GM12878 (cell line): ENCODE measurements at places on chromosomes 12 and 14. TPM values are rescaled to one million over a fixed set of nuclear protein-coding genes. Genes with fewer than 3 reads are reported as not detected.
A peak's percentile ranks its signal among the peaks of the same experiment; 100 is the strongest.

The CTDSP2 gene
- total RNA-seq: 98.2 and 99.5 TPM in 2 replicates

The IL26 gene
- total RNA-seq: not detected in 2 replicates

The CNIH1 gene
- total RNA-seq: 64.5 and 66.0 TPM in 2 replicates

The BMP4 gene
- total RNA-seq: 0.46 and 0.85 TPM in 2 replicates

The OAS1 gene
- 44.9 and 51.5 TPM in 2 replicates for total RNA-seq

The ATP2A2 gene
- total RNA-seq: 120 and 133 TPM in 2 replicates

The ATL1 gene
- 0.58 and 1.1 TPM in 2 replicates for total RNA-seq

The ASCL1 gene
- total RNA-seq: 20.2 and 21.4 TPM in 2 replicates

The MMP19 gene
- not detected in 2 replicates for total RNA-seq

- no peak for DNase-seq
- no peaks in the 10 kb centered on the region for H3K36me3 ChIP-seq
- H3K27ac ChIP-seq: no peak overlapping the region
- no peak overlapping the region for H3K4me3 ChIP-seq
- H3K27me3 ChIP-seq: no peaks in the 10 kb centered on the region
- H3K4me1 ChIP-seq: no peaks in the 10 kb centered on the region
Observed at GRCh38 chr12:62738616-62739015, 196.3 kb downstream of the PPM1H start.

DNA sequence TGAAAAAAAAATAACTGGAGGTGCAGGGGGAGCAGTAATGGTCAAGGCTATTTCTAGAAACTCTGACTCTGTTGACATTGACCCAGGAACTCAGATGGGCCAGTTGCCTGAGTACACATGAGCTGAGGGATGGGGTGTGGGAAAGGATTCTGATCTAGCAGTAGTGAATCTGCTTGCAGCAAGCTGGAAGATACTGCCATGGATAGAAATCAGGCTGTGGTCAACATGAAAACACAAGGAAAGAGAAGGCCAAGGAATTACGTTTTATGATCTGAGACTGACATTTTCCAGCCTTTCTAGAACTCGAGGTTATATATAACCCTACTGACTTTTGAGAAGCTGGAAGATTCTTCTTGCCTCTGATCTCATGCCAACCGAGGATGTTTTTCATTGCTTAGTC lies 90.0 kb downstream of the ANO6 start:
- no peaks in the 10 kb centered on the region; the same call in 1 of the 2 replicates for H3K36me3 ChIP-seq
- H3K27ac ChIP-seq: no peak overlapping the region
- no peak overlapping the region for H3K4me3 ChIP-seq
- H3K4me1 ChIP-seq: no peaks in the 10 kb centered on the region
- no peaks in the 10 kb centered on the region for H3K27me3 ChIP-seq

- no peaks in the 10 kb centered on the region for H3K27me3 ChIP-seq
- H3K4me3 ChIP-seq: no peak overlapping the region
- H3K27ac ChIP-seq: no peak overlapping the region
- DNase-seq: no peak
Observed at GRCh38 chr12:120826335-120826734, 77.8 kb downstream of the SPPL3 start.

DNA sequence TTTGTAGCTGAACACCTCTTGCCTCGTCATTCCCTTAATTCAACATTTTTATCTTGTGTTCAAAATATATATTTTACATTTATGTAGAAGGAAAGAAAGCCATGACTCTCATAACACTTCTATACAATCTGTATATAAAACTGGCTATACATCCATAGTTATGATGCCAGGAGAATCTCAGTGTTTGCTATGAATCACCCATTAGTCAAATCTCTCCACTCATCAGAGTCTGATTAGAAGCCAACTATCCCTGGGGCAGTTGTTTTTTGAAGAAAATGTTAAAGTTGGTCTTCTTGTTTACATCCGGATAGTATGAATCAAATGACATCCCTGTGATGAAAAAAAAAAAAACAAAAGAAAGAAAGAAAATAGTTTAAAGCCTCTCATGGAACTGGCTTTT lies 503.9 kb downstream of the NELL2 start:
- H3K27me3 ChIP-seq: no peaks in the 10 kb centered on the region
- no peak overlapping the region for H3K27ac ChIP-seq
- no peaks in the 10 kb centered on the region for H3K36me3 ChIP-seq
- H3K4me3 ChIP-seq: no peak overlapping the region
- DNase-seq: no peak

DNA sequence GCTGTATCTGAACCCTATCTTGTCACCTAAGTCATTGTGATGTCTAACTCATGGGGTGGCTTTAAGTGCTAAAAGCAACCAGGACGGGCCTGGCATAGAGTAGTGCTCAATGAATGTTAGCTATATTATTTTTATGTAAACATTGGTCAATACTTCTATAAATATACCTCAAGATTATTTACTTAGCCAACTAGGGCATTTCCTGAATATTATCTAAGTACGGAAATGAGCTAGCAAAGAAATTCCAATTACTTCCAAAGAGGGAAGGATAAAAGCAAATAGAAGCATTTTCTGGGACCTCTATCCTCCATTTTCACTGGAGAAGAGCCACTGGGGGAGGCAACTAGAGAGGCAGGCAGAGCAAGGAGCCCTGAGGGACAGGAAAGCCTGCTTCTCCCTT lies 20.6 kb downstream of the CCDC92 start:
- H3K4me1 ChIP-seq: no peaks in the 10 kb centered on the region
- no peak overlapping the region for H3K27ac ChIP-seq
- no peak overlapping the region for H3K4me3 ChIP-seq
- no peaks in the 10 kb centered on the region for H3K36me3 ChIP-seq

DNA sequence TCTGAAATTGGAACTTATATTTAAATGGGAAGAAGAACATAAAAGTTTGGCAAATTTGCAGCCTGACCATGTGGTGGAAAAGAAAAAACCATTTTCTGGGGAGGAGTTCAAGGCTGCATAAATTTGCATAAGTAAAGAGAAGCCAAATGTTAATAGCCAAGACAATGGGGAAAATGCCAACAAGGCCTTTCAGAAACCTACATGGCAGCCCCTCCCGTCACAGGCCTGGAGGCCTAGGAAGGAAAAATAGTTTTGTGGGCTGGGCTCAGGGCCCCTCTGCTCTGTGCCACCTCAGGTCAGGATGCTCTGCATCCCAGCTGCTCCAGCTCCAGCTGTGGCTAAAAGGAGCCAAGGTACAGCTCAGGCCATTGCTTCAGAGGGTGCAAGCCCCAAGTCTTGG lies 67.6 kb upstream of the CCDC60 start:
- H3K27me3 ChIP-seq: no peaks in the 10 kb centered on the region
- no peaks in the 10 kb centered on the region for H3K4me1 ChIP-seq
- DNase-seq: no peak
- no peak overlapping the region for H3K27ac ChIP-seq
- H3K4me3 ChIP-seq: no peak overlapping the region
- no peaks in the 10 kb centered on the region for H3K36me3 ChIP-seq

DNA sequence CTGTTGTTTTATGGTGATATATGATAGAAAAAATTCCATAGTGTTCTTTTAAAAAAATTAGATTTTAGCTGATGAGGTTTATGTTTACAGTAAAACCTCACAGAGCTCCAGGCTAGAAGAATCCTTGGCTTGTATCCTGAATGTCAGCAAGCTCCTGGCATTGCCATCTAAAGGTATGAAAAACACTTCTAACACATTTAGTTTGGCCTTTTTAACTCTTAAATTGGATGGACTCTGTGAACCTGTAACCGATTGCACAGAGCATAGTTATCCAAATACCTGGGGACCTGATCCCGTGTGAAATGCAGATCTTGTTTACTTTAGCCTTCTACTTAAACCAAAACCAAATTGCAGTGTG lies 241.1 kb upstream of the DCN start:
- no peaks in the 10 kb centered on the region for H3K36me3 ChIP-seq
- H3K27me3 ChIP-seq: no peaks in the 10 kb centered on the region; the same call in 1 of the 2 replicates
- no peak overlapping the region for H3K27ac ChIP-seq
- H3K4me3 ChIP-seq: no peak overlapping the region
- DNase-seq: no peak
- no peaks in the 10 kb centered on the region for H3K4me1 ChIP-seq

- H3K36me3 ChIP-seq: peaks cover 29% of the 10 kb centered on the region
- H3K4me1 ChIP-seq: no peaks in the 10 kb centered on the region
- H3K27me3 ChIP-seq: no peaks in the 10 kb centered on the region
- no peak overlapping the region for H3K4me3 ChIP-seq
Observed at GRCh38 chr12:64431791-64432190, 20.1 kb upstream of the TBK1 start.

DNA sequence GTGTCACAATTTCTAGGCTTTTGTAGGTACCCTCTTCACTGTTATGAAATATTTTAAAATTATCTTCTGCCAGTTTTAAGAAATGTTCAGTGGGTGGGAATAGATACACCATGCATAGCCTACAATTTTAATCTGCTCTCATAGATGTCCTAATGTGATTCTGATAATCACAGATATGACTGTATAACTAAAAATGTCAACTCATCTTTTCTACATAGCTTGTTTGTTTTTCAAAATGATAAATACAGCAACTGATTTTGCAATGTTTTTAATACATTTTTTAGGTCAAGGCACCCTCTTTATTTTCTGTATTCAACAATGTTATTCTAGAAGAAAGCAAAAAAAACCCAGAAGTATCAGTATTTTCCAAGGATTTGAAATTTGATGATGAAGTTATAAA lies 61.6 kb downstream of the LRRC9 start:
- DNase-seq: no peak
- no peak overlapping the region for H3K27ac ChIP-seq
- no peak overlapping the region for H3K4me3 ChIP-seq
- no peaks in the 10 kb centered on the region for H3K36me3 ChIP-seq
- H3K4me1 ChIP-seq: no peaks in the 10 kb centered on the region

GRCh38 chr14:35197015-35197414 lies 74.7 kb downstream of the PRORP start:
- H3K4me1 ChIP-seq: peaks cover 5% of the 10 kb centered on the region; the same call in 1 of the 2 replicates
- no peaks in the 10 kb centered on the region for H3K27me3 ChIP-seq
- no peak overlapping the region for H3K27ac ChIP-seq
- no peak overlapping the region for H3K4me3 ChIP-seq

DNA sequence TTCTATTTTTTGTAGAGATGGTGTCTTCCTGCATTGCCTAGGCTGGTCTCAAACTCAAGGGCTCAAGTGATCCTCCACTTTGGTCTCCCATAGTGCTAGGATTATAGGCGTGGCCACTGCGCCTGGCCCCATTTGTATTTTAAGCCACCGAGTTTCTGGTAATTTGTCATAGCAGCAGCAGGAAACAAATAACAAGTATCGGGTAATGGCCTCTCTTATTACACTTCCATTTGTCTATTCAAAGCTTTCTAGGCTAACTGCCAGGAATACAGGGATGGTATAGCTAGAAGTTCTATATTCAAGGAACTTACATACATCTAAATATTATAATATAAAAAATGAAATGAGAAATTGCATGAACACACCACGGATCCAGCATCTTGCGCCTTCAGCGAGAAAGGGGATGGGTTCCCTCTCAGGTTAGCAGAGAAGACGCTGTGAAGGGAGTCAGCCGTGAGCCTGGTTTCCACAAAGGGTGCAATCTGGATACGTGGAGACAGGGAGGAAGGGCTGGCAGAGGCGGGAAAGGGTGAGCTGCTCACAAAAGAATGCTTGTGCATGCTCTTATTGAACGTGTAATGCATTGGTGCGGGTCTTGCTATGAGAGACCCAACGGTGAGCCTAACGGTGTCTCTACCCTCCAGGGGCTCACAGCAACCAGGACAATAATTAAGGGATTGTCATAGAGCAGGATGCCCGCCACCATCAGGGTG lies 9.5 kb downstream of the BDKRB1 start:
- no peaks in the 10 kb centered on the region for H3K36me3 ChIP-seq
- no peak overlapping the region for H3K4me3 ChIP-seq
- no peak overlapping the region for H3K27ac ChIP-seq

GRCh38 chr14:105419195-105420091 lies at the start of gene MTA1:
Gene MTA1 (plus strand): TSS chr14:105419827. CDS start chr14:105420036, 209 bp downstream.
- peak within 1 kb of the TSS; percentile 71 for H3K27ac ChIP-seq
- H3K4me1 ChIP-seq: peaks cover 15% of the 10 kb centered on the region
- peak within 1 kb of the TSS; percentile 98 for H3K4me3 ChIP-seq
- H3K36me3 ChIP-seq: peaks cover 6% of the 10 kb centered on the region; the same call in 1 of the 2 replicates

DNA sequence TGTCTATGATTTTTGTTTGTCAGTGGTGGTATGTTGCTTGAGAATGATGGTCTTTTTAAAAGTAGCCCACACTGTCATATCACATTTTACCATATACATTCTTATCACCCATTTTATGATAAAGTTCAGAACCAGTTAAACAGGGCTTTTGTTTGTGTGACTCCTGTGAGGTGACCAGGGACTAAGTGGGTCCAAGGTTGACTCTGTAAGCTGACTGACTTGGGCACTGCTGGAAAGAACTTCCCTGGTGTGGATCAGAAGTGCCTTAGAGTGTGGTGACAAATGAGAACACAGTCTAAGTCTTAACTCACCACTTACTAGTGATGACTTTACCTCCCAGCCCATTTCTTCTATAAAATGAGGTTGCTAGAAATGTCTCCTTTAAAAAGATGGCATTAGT lies 52.6 kb downstream of the VRK1 start:
- no peak overlapping the region for H3K27ac ChIP-seq
- no peaks in the 10 kb centered on the region for H3K27me3 ChIP-seq
- no peaks in the 10 kb centered on the region for H3K4me1 ChIP-seq
- DNase-seq: no peak
